T-cell (primary cell): ENCODE measurements at places on chromosomes 1 and 21. TPM values are rescaled to one million over a fixed set of nuclear protein-coding genes. Genes with fewer than 3 reads are reported as not detected.

Gene TSSK3
- total RNA-seq = 4.3 TPM

Gene BNIPL
- total RNA-seq = 2.6 TPM

Gene GUCA2B
- total RNA-seq = not detected

Gene HRNR
- total RNA-seq = not detected

DNA sequence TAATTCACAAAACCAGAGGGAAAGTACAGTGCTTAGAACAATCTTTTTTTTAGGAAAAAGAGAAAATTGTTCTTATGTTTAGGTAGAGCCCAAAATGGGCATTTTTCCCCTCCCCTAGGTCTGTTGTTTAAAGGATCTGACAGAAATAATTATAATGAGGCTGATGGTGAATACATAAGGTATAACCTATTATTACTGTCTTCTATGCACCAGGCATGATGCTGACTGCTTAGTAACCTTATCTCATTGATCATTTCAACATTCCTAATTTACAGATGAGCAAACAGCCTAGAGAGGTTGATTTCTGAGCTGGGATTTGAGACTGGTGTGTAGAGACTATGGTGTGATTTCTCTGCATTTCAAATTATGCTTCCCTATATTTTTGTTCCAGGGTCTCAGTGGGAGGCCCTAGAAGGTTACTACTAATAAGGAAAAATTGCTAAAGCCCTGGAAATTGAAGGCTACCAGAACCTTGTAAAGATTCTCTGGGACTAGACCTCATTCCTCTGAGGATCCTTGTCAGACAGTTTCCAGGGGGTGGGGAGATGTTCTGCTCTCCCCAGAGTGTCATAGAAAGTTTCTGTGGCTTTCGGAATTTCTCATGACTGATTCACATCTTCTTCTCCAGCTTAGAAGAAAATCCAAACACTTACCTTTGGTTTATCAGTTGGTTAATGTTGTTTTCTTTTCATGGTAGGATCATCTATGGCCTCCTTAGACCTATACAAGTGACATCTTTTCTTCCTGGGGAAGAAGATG lies 44.9 kb downstream of the ROR1 start:
- H3K27ac ChIP-seq = no peak overlapping the region
- DNase-seq = no peak
- H3K36me3 ChIP-seq = no peaks in the 10 kb centered on the region
- H3K4me1 ChIP-seq = no peaks in the 10 kb centered on the region
- H3K4me3 ChIP-seq = no peak overlapping the region

DNA sequence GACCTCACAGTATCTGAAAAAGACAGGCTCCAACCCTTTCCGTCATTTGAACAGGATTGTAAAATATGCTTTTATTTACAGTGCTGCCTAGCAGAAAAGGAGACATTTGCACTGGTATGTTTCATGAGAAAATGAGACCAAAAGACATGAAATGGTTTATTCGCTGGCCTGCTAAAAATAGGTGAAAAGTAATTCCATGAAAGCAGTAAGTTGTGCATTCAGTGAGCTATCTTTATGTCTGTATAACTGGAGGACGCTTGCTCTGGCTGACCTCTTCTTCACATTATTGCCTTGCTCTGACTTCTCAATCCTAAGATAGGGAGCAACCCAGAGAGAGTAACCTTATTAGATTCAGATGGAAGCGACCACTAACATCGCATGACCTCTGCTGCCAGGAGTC lies 38.3 kb downstream of the ODF2L start:
- no peaks in the 10 kb centered on the region for H3K4me1 ChIP-seq
- no peak for DNase-seq
- H3K27ac ChIP-seq = no peak overlapping the region
- H3K4me3 ChIP-seq = no peak overlapping the region
- H3K36me3 ChIP-seq = peaks cover 34% of the 10 kb centered on the region
- no peaks in the 10 kb centered on the region for H3K27me3 ChIP-seq

- H3K4me3 ChIP-seq = no peak overlapping the region
- no peak for DNase-seq
- no peak overlapping the region for H3K27ac ChIP-seq
- no peaks in the 10 kb centered on the region for H3K36me3 ChIP-seq
- H3K4me1 ChIP-seq = no peaks in the 10 kb centered on the region
- no peaks in the 10 kb centered on the region for H3K27me3 ChIP-seq
Observed at GRCh38 chr1:10217748-10218441, 7.5 kb downstream of the KIF1B start.
